Brain microvascular endothelial cell (primary cell): ENCODE measurements at places on chromosomes 3 and 15.

DNA sequence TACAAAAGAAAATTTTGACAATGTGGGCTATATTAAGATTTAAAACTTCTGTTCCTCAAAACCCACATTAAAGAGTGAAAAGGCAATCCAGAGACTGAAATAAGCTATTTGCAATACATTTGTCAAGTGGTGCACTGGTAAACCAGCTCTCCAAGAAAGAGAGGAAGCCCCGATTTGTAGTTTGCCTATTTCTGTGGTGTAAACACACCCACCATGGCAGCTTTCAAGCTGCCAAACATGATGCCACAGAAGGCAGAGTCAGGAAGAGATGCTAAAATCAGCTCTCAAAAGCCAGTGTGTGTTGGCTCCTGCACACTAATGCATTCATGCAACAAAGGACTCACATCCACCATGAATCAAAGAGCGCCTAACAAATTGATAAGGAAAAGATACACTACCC is 17.5 kb downstream of the RFTN1 start:
- no peak for DNase-seq

DNA sequence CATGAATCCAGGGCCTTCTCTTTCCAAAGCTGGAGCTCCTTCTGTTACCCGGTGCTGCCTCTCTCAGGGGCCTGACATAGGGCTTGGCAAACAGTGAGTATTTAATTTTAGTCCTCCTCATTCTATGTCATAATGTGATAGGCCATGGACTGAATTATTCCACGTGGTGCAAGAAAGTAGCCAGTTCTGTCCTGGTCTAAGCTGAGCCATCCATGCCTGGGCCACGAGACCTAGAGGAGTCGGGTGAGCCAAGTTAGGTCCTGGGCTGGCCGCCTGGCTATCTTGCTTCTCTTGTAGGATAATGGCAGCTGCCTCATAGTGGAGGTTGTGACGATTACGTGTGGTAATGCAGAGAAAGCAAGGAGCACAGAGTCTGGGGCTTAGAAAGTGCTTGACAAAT is 170.6 kb downstream of the FAM43A start:
- DNase-seq: no peak

DNA sequence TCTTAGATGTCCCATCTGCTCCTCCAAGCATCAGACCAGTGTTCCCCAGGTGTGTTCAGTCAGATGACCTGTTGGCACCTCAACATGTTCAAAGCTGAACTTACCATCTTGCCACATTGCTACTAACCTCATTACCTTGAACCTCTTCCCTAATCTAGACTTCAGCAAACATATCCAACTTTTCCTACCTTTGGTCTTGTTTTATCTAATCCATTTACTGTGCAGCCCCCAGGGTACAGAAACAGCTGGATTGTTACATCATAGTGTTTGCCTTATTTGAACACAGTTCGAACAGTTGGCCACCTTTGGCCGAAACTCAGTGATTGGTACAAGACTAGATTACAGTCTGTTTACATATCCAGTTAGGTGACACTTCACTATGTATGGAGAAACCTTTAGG is 36.1 kb upstream of the MCF2L2 start:
- DNase-seq: no peak

- DNase-seq: no peak
These were observed 30.5 kb upstream of the ATP10A start for GRCh38 chr15:25893596-25893995.

DNA sequence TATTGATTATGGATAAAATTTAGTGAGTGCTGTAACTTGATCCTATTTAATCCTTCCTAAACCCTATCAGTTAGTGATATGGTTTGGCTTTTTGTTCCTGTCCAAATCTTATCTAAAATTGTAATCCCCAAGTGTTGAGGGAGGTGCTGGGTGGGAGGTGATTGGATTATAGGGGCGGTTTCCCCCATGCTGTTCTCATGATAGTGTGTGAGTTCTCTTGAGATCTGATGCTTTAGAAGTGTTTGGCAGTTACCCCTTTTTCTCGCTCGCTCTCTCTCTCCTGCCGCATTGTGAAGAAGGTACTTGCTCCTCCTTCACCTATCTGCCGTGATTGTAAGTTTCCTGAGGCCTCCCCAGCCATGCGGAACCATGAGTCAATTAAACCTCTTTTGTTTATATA is 134.0 kb upstream of the SUCLG2 start:
- no peak for DNase-seq

DNA sequence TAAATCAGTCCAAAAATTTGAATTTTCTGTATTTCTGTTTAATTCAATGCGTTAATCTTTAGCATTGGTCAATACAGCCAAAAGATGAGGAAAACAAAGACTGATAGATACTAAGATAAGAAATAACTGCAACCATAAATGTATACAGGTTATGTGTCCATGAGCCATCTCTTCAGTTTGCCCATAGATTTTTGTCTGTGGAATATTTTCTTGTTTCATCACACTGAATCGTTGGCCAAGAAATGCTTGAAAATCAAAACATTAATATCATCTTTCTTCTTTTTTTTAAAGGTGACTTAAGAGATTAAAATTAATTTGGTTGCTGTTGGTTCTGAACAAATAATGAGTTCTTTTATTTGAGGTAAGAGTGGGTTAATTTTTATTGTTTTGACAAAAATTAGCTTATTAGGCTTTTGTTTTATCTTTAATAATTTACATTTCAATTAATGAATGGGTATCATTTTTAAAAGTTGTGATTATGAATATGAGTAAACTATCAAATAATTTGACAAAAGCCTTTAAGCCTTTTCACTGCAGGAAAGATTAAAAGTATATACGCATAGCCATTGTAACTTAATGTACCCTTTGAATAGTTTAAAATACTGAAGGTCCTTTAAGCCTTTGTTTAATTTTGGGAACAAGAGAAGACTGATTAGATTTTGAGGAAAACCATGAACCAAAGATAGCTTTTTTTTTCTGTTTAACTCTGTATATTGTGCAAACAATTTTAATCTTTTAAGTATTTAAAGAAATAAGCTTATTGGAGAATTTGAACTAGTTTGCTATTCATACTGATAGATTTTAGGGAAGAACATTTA is 14.7 kb upstream of the CHD2 start:
- DNase-seq: no peak

DNA sequence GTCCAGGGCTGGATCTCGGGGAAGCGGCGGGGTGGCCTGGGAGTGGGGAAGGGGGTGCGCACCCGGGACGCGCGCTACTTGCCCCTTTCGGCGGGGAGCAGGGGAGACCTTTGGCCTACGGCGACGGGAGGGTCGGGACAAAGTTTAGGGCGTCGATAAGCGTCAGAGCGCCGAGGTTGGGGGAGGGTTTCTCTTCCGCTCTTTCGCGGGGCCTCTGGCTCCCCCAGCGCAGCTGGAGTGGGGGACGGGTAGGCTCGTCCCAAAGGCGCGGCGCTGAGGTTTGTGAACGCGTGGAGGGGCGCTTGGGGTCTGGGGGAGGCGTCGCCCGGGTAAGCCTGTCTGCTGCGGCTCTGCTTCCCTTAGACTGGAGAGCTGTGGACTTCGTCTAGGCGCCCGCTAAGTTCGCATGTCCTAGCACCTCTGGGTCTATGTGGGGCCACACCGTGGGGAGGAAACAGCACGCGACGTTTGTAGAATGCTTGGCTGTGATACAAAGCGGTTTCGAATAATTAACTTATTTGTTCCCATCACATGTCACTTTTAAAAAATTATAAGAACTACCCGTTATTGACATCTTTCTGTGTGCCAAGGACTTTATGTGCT is 527 bp downstream of the B2M start:
- no peak for DNase-seq

GRCh38 chr3:124939661-124940060 is 5.1 kb upstream of the MUC13 start:
- no peak for DNase-seq
